ENCODE measurements at places on chromosomes 12 and 14.

DNA sequence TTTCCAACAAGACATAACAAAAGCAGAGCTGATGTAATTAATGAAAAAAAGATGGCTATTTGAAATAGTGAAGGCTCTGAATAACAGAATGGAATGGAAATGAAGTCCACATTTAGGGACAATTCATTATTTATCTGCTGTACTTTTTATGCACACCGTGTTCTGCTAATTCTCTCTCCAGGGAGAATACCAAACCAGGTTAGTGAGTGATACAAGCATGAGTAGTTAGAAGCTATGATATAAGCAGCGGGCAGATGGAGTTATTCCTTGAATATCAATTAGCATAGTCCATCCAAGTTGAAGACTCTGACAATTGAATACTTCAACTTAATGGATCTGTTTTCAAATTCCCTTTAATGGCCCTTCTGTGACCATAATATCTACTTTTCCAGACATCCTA, 162.1 kb upstream of the TMTC2 start:
- no peak for DNase-seq

DNA sequence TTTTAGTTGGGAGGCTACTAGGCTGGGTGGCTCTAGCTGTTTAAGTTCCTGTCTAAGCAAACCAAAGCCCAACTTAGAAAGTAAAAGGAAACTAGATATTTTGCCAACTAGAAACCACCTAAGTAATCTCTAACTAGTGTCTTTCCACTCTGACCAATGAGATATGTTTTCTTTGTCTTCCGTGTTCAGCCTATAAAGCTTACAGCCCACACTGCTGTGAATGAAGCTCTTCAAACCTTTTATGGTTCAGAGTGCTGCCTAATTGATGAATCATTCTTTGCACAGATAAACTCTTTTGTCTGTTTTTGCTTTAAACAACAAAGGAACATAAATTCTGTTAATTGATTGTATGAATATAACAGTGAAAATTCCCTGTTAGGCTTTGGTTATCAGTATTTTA, 66.1 kb downstream of the FUT8 start:
- no peak for DNase-seq

GRCh38 chr12:2319737-2320506, 267.1 kb downstream of the CACNA1C start:
- no peak for DNase-seq

DNA sequence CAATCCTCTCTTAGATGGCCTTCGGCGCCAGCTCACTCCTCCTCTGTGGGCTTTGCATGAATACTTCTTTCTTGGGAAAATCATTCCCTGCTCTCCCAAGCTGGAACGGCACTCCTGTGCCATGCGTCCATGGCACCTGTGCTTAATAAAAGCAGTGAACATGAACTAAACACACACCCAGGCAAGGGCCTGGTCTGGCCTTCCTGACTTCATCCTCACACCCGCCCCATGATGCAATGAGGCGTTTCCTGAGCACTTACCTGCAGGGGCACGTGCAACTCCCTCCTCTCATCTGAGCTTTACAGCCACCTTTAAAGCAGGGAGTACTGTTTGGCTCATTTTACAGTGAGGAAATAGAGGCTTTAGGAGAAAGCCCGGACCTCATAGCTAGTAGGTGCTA, 219.8 kb downstream of the SLC41A2 start:
- DNase-seq = no peak

- DNase-seq = no peak
Measured at GRCh38 chr12:131687346-131688125, 23.4 kb upstream of the SFSWAP start.

- DNase-seq = no peak
Measured at GRCh38 chr14:44699391-44699790, 192.3 kb upstream of the FSCB start.

- no peak for DNase-seq
Measured at GRCh38 chr12:116707751-116708150, 30.1 kb downstream of the SPRING1 start.

DNA sequence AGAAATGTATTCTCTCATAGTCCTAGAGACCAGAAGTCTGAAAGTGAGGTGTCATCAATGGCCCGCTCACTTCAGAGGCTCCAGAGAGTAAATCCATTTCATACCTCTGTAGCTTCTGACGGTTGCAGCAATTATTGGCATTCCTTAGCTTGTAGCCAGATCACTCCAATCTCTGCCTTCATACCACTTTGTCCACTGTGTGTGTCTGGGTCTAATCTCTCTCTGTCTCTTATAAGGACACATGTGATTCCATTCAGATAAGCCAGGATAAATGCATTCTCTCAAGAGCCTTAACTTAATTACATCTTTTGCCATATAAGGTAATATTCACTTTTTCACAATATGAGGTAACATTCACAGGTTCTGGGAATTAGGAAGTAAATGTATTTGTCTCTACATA, 365.7 kb downstream of the GXYLT1 start:
- no peak for DNase-seq
